ENCODE measurements at places on chromosomes 13 and 19. TPM values are rescaled to one million over a fixed set of nuclear protein-coding genes. Genes with fewer than 3 reads are reported as not detected.

Gene DNAAF3
- not detected for total RNA-seq

Gene KCNK6
- 6.9 TPM for total RNA-seq

Gene COG3
- 17.1 TPM for total RNA-seq

Gene ONECUT3
- not detected for total RNA-seq

Gene WDR62
- total RNA-seq: 19.1 TPM

Gene PGLYRP2
- not detected for total RNA-seq

Gene TINCR
- total RNA-seq: 0.29 TPM

Gene ZNF358
- 7.3 TPM for total RNA-seq

Gene PTPRS
- total RNA-seq: 3.5 TPM

Gene SHISA7
- total RNA-seq: not detected

Gene OR7G1
- total RNA-seq: not detected

Gene ZNF560
- total RNA-seq: 0.28 TPM

Gene RNF6
- total RNA-seq: 52.3 TPM

Gene NAPSA
- 16.1 TPM for total RNA-seq

Gene ERVK3-1
- 79.5 TPM for total RNA-seq

DNA sequence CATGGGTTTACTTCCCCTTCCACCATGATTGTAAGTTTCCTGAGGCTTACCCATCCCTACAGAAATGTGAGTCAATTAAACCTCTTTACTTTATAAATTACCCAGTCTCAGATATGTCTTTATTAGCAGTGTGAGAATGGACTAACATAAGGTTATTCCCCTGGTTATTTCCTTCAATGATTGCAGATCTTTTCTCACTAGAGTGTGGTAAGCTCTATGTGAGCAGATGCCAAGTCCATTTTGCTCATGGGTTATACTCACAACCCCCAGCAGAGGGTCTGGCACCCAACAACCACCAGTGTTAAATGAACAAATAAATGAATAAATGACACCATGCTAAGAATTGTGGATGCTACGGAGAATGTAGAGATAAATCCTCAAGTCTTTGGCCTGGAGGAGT is 472.8 kb downstream of the LIG4 start:
- no peaks in the 10 kb centered on the region for H3K27me3 ChIP-seq
- no peaks in the 10 kb centered on the region for H3K4me1 ChIP-seq
- DNase-seq: no peak
- no peaks in the 10 kb centered on the region for H3K36me3 ChIP-seq
- H3K27ac ChIP-seq: no peak overlapping the region

GRCh38 chr19:6733338-6734095 is 3.9 kb downstream of the GPR108 start:
- H3K4me1 ChIP-seq: peaks cover 19% of the 10 kb centered on the region
- no peak overlapping the region for H3K27ac ChIP-seq

GRCh38 chr13:34294483-34295129 is 476.7 kb downstream of the RFC3 start:
- H3K36me3 ChIP-seq: no peaks in the 10 kb centered on the region
- DNase-seq: no peak
- no peaks in the 10 kb centered on the region for H3K4me1 ChIP-seq
- no peak overlapping the region for H3K4me3 ChIP-seq

- no peaks in the 10 kb centered on the region for H3K36me3 ChIP-seq
- H3K4me1 ChIP-seq: no peaks in the 10 kb centered on the region
- DNase-seq: no peak
Observed at GRCh38 chr13:36385489-36385888, 39.3 kb upstream of the SPART start.

DNA sequence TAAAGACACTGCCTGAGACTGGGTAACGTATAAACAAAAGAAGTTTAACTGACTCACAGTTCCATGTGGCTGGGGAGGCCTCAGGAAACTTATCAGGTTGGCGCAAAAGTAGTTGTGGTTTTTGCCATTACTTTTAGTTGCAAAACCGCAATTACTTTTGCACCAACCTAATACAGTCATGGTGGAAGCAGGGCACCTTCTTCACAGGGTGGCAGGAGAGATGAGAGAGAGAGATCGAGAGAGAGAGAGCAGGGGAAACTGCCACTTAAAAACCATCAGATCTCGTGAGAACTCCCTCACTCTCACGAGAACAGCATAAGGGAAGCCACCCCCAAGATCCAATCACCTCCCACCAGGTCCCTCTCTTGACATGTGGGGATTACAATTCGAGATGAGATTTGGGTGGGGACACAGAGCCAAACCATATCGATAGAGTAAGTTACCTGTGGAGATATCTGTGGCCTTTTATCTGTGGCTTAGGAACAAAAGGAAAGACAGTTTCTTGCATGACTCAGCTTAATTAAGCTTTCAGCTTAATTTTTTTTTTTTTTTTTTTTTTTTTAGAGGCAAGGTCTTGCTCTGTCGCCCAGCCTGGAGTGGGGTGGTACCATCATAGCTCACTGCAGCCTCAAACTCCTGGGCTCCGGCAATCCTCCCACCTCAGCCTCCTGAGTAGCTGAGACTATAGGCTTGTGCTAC is 7.6 kb upstream of the CABP5 start:
- H3K4me3 ChIP-seq: no peak overlapping the region
- no peaks in the 10 kb centered on the region for H3K4me1 ChIP-seq
- peaks cover 5% of the 10 kb centered on the region for H3K27me3 ChIP-seq
- no peaks in the 10 kb centered on the region for H3K36me3 ChIP-seq
- DNase-seq: no peak

GRCh38 chr13:47168618-47169017 is 271.8 kb upstream of the HTR2A start:
- no peak for DNase-seq
- no peaks in the 10 kb centered on the region for H3K27me3 ChIP-seq
- H3K4me1 ChIP-seq: no peaks in the 10 kb centered on the region
- no peak overlapping the region for H3K27ac ChIP-seq
- no peaks in the 10 kb centered on the region for H3K36me3 ChIP-seq
- no peak overlapping the region for H3K4me3 ChIP-seq

DNA sequence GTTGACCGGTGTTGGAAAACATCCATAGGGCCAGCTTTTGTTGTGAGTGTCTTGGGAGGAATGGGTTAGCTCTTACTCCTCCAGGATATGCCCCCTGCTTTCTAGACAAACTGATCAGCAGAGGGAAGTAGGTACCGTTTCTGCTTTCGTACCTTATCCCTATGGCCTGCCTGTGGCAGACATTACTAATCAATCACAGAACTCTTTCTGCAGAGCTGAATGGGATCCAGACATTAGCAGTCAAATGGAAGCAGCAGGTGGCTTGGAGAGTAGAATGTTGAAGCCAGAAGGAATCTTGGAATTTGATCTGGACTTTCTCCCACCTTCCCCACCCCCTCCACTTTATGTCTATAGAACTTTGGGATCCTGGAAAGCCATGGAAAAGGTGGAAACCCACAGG is 17.1 kb downstream of the NWD1 start:
- DNase-seq: no peak
- H3K4me1 ChIP-seq: no peaks in the 10 kb centered on the region
- no peak overlapping the region for H3K4me3 ChIP-seq

- no peaks in the 10 kb centered on the region for H3K36me3 ChIP-seq
- peaks cover 77% of the 10 kb centered on the region for H3K27me3 ChIP-seq
- DNase-seq: peak; percentile 26
- no peak within 1 kb of the TSS for H3K4me3 ChIP-seq
- peaks cover 9% of the 10 kb centered on the region for H3K4me1 ChIP-seq
Observed at GRCh38 chr19:46147791-46148288, at the start of gene IGFL2. Gene IGFL2 (plus strand): TSS chr19:46148238. CDS start chr19:46148279, 41 bp downstream.

DNA sequence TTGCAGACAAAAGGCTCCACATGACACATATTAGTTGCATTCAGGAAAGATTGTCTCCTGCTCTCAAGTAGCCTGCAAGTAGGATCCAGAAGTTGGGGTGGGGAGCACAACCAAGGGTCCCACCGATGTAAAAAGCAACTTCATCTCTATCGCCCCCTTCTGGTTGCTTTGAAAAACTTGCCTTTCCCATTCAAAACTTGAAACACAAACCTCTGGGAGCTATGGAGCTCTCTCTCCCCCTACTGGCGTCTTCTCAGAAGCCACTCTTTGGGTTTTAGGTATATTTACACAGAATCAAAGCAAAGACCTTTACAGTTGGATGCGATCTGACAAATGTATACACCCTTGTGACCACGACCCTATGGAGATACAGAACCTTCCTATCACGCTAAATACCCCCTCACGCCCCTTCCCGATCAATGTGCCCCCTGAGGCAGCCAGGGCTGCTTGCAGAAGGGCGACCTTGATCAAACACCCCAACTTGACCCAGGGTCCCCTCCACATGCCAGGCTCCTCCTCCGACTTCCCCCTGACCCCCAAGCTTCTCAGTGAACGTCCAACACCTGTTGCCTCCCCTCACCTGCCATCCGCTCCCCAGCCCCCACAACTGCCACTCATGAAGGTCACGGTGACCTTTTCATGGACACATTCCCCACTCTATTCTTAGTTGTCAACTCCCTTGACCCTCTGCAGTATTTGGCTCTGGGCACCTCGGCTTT is 10.1 kb downstream of the NOSIP start:
- no peak overlapping the region for H3K4me3 ChIP-seq
- peaks cover 13% of the 10 kb centered on the region for H3K36me3 ChIP-seq
- peak overlapping the region; percentile 72 for H3K27ac ChIP-seq
- no peaks in the 10 kb centered on the region for H3K27me3 ChIP-seq

- no peaks in the 10 kb centered on the region for H3K4me1 ChIP-seq
- H3K27ac ChIP-seq: peak overlapping the region; percentile 54
- DNase-seq: no peak
- H3K4me3 ChIP-seq: no peak overlapping the region
Observed at GRCh38 chr19:351976-352625, 7.5 kb upstream of the MIER2 start.

DNA sequence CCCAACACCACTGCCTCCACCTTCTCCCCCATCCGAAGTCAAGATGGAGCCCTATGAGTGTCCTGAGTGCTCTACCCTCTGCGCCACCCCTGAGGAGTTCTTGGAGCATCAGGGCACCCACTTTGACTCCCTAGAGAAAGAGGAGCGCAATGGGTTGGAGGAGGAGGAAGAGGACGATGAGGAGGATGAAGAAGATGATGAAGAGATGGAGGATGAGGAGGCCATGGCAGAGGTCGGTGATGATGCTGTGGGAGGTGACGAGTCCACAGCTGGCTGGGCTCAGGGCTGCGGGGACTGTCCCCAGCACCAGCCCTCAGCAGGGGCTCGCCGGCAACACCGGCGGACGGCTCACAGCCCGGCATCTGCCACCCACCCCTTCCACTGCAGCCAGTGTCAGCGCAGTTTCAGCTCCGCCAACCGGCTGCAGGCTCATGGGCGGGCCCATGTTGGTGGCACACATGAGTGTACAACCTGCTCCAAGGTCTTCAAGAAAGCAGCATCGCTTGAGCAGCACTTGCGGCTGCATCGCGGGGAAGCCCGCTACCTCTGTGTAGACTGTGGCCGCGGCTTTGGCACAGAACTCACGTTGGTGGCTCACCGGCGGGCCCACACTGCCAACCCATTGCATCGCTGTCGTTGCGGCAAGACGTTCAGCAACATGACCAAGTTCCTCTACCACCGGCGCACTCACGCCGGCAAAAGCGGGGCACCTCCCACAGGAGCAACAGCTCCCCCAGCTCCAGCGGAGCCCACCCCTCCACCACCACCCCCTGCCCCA is 5.0 kb downstream of the ZNF526 start:
- no peak overlapping the region for H3K27ac ChIP-seq
- no peak overlapping the region for H3K4me3 ChIP-seq
- H3K27me3 ChIP-seq: no peaks in the 10 kb centered on the region
- no peak for DNase-seq

GRCh38 chr13:86201477-86201876 is 402.3 kb upstream of the SLITRK6 start:
- no peaks in the 10 kb centered on the region for H3K27me3 ChIP-seq
- H3K4me1 ChIP-seq: no peaks in the 10 kb centered on the region
- H3K36me3 ChIP-seq: no peaks in the 10 kb centered on the region

- no peak for DNase-seq
- no peaks in the 10 kb centered on the region for H3K27me3 ChIP-seq
- peak overlapping the region; percentile 80 for H3K4me3 ChIP-seq
- peak overlapping the region; percentile 78 for H3K27ac ChIP-seq
- H3K4me1 ChIP-seq: peaks cover 42% of the 10 kb centered on the region
- H3K36me3 ChIP-seq: peaks cover 26% of the 10 kb centered on the region
Observed at GRCh38 chr13:26012995-26013394, 38.8 kb downstream of the SHISA2 start.

- H3K4me1 ChIP-seq: no peaks in the 10 kb centered on the region
- no peak overlapping the region for H3K27ac ChIP-seq
- no peak overlapping the region for H3K4me3 ChIP-seq
- no peak for DNase-seq
- H3K27me3 ChIP-seq: no peaks in the 10 kb centered on the region
- H3K36me3 ChIP-seq: no peaks in the 10 kb centered on the region
Observed at GRCh38 chr13:64925284-64925683, 2304.9 kb downstream of the PCDH9 start.

- H3K27me3 ChIP-seq: no peaks in the 10 kb centered on the region
- H3K4me1 ChIP-seq: peaks cover 55% of the 10 kb centered on the region
- H3K36me3 ChIP-seq: peaks cover 55% of the 10 kb centered on the region
- no peak overlapping the region for H3K4me3 ChIP-seq
Observed at GRCh38 chr13:99316224-99316623, 9.0 kb upstream of the GPR183 start.

- peak overlapping the region; percentile 78 for H3K4me3 ChIP-seq
- peaks cover 11% of the 10 kb centered on the region for H3K36me3 ChIP-seq
- H3K27me3 ChIP-seq: no peaks in the 10 kb centered on the region
- H3K4me1 ChIP-seq: peaks cover 7% of the 10 kb centered on the region
- peak overlapping the region; percentile 54 for H3K27ac ChIP-seq
Observed at GRCh38 chr19:3573162-3573857, 566 bp downstream of the HMG20B start.

- no peaks in the 10 kb centered on the region for H3K27me3 ChIP-seq
- H3K36me3 ChIP-seq: peaks cover 65% of the 10 kb centered on the region
- DNase-seq: no peak
- H3K27ac ChIP-seq: no peak overlapping the region
Observed at GRCh38 chr13:102606537-102607309, 9.9 kb downstream of the TPP2 start.

DNA sequence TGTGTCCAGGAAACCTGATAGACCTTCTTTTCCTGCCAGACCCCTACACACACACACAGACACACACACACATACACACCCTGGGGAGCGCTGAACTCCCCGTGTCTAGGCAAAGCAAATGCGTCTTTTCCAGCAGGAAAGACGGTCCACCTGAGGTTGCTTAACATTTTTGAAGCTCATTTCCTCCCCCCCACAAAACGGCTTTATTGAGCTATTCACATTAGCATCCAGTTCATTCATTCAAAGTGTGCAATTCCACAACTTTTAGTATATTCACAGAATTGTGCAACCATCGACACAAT is 3.4 kb downstream of the GSX1 start:
- H3K27ac ChIP-seq: no peak overlapping the region
- no peaks in the 10 kb centered on the region for H3K36me3 ChIP-seq
- peaks cover 95% of the 10 kb centered on the region for H3K27me3 ChIP-seq

DNA sequence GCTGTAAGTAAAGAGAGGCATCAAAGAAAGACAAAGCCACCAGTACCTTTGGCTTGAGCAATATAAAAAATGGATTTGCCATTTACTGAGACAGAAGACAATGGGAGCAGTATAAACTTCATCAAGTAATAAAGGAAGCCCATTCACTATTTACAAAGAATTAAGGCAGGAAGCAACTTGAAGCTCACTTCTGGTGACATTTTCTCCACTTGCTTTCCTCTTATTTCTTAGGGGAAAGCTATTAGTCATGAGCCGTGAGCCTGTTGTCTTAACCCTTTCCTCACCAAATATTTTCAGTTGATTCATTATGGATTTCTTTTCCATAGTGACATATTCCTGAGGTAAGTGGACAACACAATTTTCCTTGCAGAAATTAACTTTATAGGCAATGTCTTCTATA is 156.8 kb downstream of the DNAJC3 start:
- H3K27ac ChIP-seq: no peak overlapping the region
- no peak overlapping the region for H3K4me3 ChIP-seq
- DNase-seq: no peak

- H3K4me3 ChIP-seq: no peak overlapping the region
- no peaks in the 10 kb centered on the region for H3K36me3 ChIP-seq
- no peak overlapping the region for H3K27ac ChIP-seq
- no peaks in the 10 kb centered on the region for H3K27me3 ChIP-seq
- no peak for DNase-seq
Observed at GRCh38 chr13:71218960-71219359, 648.0 kb downstream of the DACH1 start.

Data from activated naive CD8-positive, alpha-beta T cell treated with anti-CD3 and anti-CD28 coated beads for 36 hours (primary cell).